Stomach (tissue), 19 donors: ENCODE measurements at places on chromosomes 16 and 17. TPM values are rescaled to one million over a fixed set of nuclear protein-coding genes. Genes with fewer than 3 reads are reported as not detected.

- peak; percentile 31 for DNase-seq
Measured at GRCh38 chr17:45170931-45171337, 9.3 kb downstream of the HEXIM2 start.

GRCh38 chr17:72397687-72398086 is 276.9 kb downstream of the SOX9 start:
- DNase-seq, result no peak

- DNase-seq, result no peak
Measured at GRCh38 chr16:66521252-66521713, 28.6 kb downstream of the TK2 start.

DNA sequence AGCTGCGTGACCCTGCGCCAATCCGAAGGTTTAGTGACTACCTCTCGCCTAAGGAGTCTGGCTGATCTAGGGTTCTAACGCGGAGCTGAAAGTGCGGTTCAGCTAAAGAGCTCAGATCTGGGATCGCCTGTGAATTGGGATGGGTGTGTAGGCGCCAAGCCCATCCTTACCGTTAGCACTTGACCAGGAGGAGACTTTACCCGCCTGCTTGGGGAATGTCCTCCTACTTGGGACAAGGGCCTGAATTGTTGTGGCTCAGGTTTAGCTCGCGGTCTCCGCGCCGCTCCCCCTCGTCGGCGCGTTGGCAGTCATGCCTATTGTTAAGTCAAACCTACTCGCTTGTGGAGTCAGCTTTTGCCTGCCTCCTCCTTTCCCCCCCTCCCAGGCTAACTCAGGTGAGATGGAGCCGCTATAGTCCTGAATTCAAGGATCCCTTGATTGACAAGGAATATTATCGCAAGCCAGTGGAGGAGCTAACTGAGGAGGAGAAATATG is 480 bp downstream of the MRPS7 start:
- peak; percentile 33 for DNase-seq

- peak; percentile 74 for DNase-seq
Measured at GRCh38 chr17:49703557-49704277, 4.0 kb downstream of the SLC35B1 start.

DNA sequence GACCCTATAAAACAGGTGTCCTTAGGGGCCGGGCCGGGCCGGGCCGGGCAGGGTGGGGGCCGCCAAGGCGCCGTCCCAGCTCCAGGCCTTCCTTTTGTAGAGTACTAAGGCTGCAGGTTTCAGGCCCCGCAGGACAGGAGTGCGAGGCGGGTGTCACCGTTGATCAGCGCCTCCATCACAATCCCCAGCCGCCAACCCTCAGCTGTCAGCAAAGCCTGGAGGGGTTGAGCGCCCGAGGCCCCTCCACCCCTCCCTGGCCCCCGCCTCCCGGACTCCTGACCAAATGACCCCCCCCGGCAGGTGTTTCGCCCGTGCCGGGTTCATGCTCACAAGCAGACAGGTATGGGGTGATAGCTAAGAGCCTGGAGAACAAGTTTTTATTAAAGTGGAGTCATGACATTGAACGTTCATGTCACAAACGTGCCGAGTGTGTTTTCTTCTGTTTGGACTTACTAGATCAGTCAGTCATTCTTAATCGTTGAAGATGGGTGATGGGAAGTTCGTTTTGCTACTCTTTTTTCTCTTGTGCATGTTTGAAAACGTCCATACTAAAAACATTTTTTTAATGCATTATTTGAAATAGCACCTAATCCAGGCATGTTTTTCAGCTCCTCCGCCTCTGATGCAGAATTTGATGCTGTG is 534 bp downstream of the ARL2BP start:
- DNase-seq, result peak; percentile 72

DNA sequence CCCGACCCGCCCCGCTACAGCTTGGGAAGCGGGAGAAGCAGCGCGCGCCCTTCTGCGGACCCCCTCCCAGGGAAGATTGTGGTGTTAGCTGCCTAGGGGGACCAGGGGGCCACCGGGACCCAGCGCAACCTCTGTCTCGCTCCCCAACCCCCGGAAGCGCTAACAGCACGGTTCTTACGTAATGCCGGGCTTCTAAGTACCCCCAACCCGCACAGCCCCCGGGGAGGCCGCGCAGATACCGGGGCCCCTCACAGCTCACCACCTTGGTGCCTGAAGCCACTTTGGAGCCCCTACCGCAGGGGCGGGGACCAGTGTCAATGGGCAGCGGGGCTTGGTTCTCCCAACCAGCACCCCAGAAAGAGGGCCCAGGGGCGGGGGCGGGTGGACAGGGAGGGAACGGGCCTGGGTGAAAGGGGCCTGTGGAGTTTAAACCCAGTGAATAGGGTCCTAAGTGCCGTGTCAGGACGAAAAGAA is 348 bp downstream of the MPP2 start:
- peak; percentile 60 for DNase-seq

DNA sequence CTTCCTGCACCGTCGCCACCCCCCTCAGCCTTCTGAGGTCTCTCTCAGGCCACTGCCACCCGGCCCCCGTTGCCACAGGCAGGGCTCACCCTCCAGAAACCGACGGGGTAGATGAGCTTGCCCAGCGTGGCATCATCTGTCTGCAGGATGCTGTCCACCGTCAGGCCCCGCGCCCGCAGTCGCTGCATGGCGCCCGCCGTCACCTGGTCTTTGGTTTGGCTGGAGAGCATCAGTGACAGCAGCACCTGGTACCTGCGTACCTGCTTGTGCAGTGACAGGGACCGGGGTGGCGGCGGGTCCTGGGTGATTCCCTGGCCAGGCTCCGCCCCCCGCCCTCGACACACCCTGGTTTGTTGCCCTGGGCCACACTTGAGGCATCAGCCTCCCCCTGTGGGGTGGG is 3.1 kb downstream of the NTHL1 start:
- DNase-seq, result no peak

GRCh38 chr17:68507576-68507975 is 4.7 kb upstream of the PRKAR1A start:
- no peak for DNase-seq

- peak; percentile 16 for DNase-seq
Measured at GRCh38 chr16:66030036-66030435, 336.5 kb upstream of the CDH5 start.

DNA sequence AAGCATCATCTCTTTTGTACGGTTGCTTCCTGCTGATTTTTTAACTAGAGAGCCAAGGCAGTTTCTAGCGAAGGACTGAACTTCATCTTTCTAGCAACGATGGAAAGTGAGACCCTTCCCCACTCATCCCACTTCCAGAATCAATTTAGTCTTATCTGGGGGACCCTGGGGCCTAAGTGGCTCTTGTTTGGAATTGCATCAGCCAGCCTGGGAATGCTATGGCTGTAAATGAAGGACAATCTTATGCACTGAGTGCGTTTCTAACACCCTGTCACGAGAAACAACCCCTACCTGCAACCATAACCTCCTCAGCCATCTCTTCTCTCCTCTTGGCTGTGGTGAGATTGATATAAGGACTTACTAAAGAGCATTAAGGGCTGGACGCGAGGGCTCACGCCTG is 64.8 kb downstream of the ERCC4 start:
- DNase-seq, result no peak

- DNase-seq, result no peak
Measured at GRCh38 chr17:72423718-72424117, 302.9 kb downstream of the SOX9 start.

DNA sequence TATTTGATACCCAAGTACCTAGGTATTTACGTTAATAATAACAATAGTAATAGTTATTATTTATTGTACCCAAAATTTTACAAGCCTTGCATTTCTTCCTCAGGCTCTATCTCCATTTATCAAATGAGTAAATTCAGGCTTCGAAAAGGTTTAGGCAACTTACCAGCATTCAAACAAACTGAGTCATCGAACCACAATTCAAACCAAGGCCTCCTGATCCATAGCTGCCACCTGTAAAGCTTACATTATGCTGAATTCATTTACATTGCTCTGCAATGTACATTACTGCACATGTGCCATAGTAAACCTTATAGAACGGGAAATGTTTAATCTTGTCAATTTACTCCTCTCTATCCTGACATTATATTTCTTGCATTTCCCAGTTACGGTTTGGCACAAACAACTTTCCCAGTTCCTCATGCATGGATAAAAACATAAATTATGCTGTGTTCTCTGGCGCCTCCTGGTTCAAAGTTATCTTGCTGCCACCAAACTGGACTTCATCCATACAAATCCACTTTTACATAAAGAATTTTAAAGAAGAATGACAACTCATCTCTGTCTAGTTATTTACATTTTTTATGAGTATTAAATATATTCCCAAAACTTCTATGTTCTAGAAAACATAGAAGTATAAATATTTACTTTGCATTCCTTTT is 360.6 kb upstream of the SOX9 start:
- DNase-seq, result no peak

- no peak for DNase-seq
Measured at GRCh38 chr16:87816507-87817100, 50.8 kb upstream of the KLHDC4 start.

DNA sequence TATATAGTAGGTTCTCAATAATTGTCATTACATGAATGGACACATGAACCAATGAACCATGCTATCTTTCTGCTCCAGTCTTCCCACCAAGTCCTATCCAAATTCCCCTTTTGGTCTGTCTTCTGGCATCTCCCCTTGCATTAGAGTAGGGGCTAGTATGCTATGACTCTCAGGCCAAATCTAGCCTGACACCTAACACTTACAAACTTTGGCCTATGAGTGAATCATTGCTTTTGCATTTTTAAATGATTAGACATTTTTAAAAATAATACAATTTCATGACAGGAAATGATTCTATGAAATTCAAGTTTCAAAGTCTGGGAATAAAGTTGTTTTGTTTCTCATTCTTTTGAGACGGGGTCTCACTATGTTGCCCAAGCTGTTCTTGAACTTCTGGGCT is 102.5 kb upstream of the MAF start:
- DNase-seq, result no peak

DNA sequence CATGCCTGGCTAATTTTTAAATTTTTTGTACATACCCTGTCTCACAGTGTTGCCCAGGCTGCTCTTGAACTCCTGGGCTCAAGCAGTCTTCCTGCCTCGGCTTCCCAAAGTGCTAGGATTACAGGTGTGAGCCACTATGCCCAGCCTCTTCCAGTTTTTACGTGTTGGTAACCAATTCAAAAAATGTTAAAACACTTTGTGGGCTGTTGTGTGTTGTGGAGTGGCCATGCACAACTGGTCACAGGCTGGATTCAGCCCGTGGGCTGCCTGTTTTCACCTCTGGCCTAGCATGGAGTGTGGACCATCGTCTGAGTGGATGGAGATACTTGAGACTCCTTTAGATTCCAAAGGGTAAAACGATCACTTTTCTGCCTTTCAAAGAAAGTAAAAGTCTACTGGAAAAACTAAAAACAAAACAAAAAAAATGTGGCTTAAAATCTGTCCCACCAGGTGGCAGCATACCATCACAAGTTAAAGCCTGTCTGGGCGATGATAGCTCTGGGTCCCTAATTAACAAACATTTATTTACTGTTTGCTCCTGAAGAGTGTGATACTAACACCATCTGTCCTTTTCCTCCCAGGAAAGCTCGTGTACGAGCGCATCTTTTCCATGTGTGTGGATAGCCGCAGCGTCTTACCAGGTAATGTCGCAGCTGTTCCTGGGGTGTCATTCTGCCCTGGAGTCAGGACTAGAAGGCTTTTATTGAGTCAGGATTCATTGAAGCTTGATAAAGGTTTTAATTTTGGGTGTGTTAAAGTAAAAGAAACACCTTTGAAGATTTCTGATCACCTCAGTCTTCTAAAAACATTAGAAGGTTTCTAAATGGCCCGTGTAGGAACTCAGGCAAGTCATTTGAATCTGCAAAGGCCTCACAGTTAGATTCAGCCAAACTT is 45.8 kb downstream of the VPS35L start:
- peak; percentile 72 for DNase-seq

GRCh38 chr17:80884811-80885210 is 106.8 kb upstream of the CHMP6 start:
- DNase-seq, result no peak

DNA sequence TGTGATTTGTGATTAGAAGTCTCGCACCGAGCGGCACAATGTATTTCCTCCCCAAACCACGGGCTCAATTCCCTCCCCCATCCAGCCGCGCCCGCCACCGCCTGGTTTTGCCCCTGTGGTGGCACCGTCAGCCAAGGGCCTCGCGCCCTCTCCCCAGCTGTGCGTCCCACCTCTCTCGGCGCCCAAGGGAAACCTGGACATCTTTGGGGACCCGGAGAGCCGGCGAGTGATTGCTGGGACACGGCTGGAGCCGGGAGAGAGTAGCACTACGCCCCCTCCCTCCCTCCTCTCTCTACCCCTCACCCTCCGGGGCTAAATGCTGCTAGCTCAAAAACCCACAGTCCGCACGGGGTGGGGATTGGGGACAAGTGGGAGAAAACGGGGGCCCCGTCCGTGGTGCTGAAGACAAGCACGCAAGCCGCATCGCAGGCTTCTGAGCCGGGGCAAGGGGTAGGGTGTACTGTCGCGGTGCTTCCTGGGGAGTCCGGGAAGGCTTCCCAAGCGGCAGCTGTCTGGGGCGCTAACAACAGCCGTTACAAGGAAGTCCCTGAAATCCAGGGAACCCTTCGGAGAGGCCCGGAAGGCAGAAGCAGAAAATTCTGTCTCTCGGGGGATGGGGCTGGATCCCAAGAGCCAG is 1.4 kb downstream of the CBLN1 start:
- peak; percentile 35 for DNase-seq

- DNase-seq, result no peak
Measured at GRCh38 chr16:89828870-89829629, 775 bp downstream of the SPIRE2 start.

GRCh38 chr17:78040440-78041385 is 82.2 kb downstream of the TNRC6C start:
- DNase-seq, result peak; percentile 29

DNA sequence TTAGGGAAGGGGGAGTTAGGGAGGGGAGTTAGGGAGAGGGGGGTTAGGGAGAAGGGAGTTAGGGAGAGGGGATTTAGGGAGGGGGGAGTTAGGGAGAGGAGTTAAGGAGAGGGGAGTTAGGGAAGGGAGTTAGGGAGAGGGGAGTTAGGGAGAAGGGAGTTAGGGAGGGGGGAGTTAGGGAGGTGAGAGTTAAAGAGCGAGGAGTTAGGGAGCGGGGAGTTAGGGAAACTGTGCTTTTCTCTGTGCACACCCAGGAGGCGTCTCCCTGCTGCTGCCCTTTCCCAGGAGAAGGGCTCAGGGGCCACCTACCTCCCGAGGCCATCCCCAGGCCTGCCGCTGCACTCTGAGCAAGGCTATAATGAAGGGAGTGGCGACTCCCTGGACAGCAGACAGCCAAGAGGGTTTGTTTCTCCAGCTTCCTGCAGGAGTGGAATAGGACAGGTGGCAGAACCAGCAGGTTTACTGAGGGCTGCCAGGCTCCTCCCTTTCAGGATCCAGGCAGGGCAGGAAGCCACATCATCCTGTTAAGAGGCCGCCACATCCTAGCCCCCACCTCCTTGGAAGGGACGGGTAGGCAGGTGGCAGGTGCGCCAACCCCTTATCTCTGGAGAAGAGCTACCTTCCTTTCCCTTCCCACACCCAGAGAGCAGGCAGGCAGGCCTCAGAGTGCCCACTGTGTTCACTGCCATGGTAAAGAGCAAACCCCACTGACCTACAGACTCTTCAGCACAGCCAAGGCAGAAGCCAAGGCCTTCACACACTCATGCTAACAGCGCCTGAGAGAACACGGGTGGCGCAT is 4.3 kb downstream of the CANT1 start:
- peak; percentile 81 for DNase-seq

Gene EIF3CL
- total RNA-seq, result 124 TPM

Gene FNDC8
- not detected for total RNA-seq

Gene BCO1
- total RNA-seq, result not detected

Gene TNRC6C
- 16.2 TPM for total RNA-seq

Gene ZNF764
- 20.1 TPM for total RNA-seq

Gene SLC35G6
- not detected for total RNA-seq

Gene RNF112
- total RNA-seq, result not detected

Gene ABAT
- total RNA-seq, result 10.1 TPM

Gene GAST
- not detected for total RNA-seq
